Activated T-helper 17 cell treated with anti-CD3 and anti-CD28 coated beads, Interleukin-2, amount 50 U/mL, for 72 hours (primary cell): ENCODE measurements at places on chromosomes 11 and 22. TPM values are rescaled to one million over a fixed set of nuclear protein-coding genes. Genes with fewer than 3 reads are reported as not detected.

The TMEM191C gene
- total RNA-seq = 0.82 TPM

The PTPRJ gene
- total RNA-seq = 36.1 TPM

The CFAP300 gene
- not detected for total RNA-seq

The OOSP1 gene
- not detected for total RNA-seq

The NAGA gene
- total RNA-seq = 30.7 TPM

The CDC42EP1 gene
- 2.3 TPM for total RNA-seq

The MPST gene
- total RNA-seq = 41.6 TPM

The PATE2 gene
- total RNA-seq = not detected

The NECTIN1 gene
- 0.78 TPM for total RNA-seq

The CEND1 gene
- total RNA-seq = 3.9 TPM

The SAA1 gene
- not detected for total RNA-seq

The OR52A5 gene
- not detected for total RNA-seq

The LRRC4C gene
- not detected for total RNA-seq

The C11orf52 gene
- not detected for total RNA-seq

The C11orf87 gene
- total RNA-seq = not detected

The MMP7 gene
- not detected for total RNA-seq

The TUB gene
- total RNA-seq = 0.50 TPM

The DMC1 gene
- 13.2 TPM for total RNA-seq

The PRG2 gene
- 2.2 TPM for total RNA-seq

The TMEM134 gene
- total RNA-seq = 30.0 TPM

The CCDC87 gene
- total RNA-seq = 0.15 TPM

The CREB3L1 gene
- total RNA-seq = not detected
